T1000 (cell line): ENCODE measurements at places on chromosomes 2 and 18.

DNA sequence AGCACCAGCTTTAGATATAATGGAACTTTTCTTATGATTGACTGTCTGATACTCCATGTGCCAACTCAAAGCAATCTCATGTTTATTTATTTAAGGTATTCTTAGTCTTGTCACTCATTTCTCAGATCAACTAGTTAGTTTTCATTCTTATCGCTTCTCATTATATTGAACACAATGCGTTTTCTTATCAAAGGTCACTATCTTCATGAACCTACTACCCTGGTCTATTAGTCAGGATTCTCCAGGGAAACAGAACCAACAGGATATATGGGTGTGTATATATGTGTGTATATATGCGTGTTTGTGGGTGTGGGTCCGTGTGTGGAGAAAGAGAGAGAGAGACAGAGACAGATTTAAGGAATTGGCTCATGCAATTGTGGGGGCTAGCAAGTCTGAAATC, 619.9 kb downstream of the ZEB2 start:
- DNase-seq: no peak

- no peak for DNase-seq
These were observed 4.3 kb upstream of the G6PC2 start for GRCh38 chr2:168896783-168897182.

- no peak for DNase-seq
These were observed 375.6 kb upstream of the VWC2L start for GRCh38 chr2:214035091-214035852.

GRCh38 chr2:223494496-223494895, 107.7 kb downstream of the SCG2 start:
- no peak for DNase-seq

DNA sequence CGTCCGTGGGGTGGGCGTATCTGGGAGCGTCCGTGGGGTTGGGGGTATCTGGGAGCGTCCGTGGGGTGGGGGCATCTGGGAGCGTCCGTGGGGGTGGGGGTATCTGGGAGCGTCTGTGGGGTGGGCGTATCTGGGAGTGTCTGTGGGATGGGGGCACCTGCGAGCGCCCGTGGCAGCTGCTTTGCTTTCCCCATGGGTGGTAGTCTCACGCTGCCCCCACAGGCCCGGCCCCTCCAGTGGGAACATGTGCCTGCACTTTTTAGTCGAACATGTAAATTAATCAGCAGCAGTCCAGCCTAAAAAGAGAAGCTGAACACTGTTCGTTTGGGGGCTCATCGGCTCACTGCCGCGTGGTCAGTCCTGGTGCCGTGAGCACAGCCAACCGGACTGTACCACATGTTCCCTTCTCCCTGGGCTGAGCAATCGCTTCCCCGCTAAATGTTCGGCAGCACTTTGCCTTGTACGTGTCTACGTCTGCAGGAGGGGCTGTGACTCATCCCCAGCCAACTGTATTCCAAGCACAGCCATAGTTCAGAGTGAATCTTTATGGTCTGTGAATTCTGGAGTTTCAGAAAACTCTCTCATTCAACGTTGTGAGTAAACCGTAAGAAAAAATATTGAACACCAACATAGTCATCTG, 271.5 kb downstream of the AGAP1 start:
- peak; percentile 70 for DNase-seq

- no peak for DNase-seq
These were observed 677.0 kb downstream of the SUCLG1 start for GRCh38 chr2:83782122-83782521.

- no peak for DNase-seq
These were observed 8.0 kb upstream of the STAT4 start for GRCh38 chr2:191158747-191159146.

DNA sequence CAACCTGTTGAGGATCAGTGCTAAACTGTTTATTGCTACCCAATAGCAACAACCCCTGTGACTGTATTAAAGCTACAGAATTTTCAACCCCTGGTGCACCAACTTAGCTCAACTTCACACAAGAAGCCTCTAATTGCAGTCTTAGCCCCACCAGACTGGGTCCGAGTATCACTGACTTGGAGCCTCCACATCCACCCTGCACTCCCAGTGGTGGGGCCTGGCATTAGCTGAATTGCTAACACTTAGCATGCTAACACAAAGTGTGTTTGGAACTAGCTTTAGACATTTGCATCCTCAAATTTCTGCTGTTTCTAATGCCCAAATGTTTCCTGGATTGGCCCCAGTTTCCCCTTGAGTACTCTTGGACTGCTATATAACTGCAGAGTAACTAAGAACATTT, 298.6 kb downstream of the AGPS start:
- no peak for DNase-seq

GRCh38 chr2:42071791-42072190, 24.0 kb downstream of the PKDCC start:
- DNase-seq: no peak

- DNase-seq: no peak
These were observed 197.1 kb downstream of the BCL11A start for GRCh38 chr2:60356346-60356745.
